NCI-H345 (cell line): ENCODE measurements at places on chromosomes 7 and 10.

DNA sequence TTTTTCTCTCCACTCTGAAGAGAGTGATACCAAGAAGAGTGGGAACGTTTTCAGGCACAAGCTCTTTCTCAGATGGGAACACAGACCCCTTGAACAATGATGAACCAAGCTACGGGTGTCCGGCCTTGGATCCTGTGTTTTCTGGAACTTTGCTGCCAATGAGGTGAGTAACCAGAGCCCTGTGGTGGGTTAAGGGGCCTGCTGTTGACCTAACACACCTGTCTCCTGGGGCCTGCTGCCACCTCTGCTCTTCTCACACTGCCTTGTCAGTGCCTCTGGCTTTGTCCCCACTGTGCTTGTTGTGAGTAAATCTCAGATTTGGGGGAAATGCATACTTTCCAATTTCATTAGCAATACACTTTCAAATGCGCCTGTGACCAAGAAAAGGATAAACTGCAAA is 1.4 kb upstream of the PKD1L1 start:
- no peak for DNase-seq

DNA sequence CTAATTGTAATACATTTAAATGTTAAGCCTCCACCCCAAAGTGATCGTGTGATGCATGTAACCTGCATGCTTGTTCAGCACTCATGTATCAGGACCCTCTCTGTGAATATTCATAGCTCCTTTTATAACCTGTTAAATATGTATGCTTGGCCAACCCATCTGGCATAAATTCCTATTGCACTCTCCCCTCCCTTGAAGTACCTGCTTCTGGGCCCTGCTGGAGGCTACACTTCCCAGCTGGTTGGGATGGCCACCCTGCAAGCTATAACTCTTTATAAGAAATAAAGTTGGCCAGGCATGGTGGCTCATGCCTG is 149.7 kb downstream of the SH2D4B start:
- DNase-seq, result no peak

DNA sequence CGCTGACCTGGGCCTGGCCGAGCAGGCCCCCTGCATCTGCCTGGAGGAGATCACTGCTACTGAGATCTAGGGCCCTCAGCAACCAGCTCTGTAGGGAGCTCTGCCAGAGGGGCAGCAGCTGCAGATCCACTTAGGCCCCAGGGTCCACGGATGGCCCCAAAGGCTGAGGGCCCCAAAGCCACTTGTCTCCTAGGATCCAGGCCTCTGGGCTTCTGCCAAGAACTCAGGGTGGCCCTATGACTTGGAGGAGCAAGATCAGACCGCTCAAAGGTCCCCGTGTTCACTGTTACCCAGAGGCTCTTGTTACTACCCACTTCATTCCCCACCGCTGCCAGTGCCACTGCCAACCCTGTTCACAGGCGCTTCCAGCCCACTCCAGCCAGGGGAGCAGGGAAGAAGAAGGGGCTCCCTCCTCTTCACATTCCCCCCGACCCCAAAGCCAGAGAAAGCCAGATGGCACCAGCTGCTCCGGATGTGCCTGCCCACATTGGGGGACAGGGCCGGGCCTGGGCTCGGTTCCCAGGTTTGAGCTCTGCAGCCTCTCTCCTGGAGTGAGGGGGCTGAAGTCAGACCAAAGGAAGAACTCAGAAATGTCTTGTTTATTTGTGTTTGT is 7.6 kb downstream of the LZTS2 start:
- no peak for DNase-seq

GRCh38 chr7:70545214-70545613 is 586.7 kb upstream of the GALNT17 start:
- no peak for DNase-seq

DNA sequence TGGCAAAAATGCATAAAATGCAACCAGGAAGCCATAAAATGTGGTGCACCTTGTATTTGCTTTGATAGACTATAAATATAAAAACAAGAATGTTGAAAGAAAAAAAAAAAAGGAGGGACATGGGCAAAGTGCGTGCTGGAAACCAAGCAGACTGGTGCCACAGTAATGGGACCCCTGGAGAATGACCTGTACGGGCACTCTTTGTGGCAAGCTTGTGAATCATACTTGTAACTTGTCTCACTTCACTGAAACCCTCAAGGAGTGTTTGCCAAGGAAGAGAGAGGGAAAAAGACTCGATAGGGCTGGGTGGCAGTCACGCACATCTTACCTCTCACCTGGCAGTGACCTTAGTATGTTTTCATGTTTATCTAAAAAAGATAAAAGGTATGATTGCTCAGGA is 1183.6 kb downstream of the GATA3 start:
- no peak for DNase-seq

- DNase-seq, result no peak
Measured at GRCh38 chr7:24102988-24103387, 181.0 kb upstream of the NPY start.

DNA sequence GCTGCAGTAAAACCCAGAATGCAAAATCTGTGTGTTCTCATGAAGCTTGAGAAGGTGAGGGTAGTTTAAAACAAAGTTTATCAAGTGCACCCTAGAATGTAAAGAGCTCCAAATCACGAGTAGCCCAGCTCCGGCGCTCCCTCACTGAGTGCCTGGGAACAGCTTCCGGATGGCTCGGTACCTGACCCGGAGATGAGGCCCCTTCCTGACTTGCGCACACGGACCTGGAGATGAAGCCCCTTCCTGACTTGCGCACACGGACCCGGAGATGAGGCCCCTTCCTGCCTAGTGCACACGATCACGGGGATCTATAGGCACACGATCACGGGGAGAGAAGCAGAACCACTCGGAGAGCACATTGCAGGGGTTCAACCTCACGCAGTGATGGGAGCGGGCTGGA is 322.1 kb upstream of the RNF32 start:
- DNase-seq, result no peak

GRCh38 chr7:55549457-55549856 is 22.8 kb downstream of the VOPP1 start:
- DNase-seq, result no peak

DNA sequence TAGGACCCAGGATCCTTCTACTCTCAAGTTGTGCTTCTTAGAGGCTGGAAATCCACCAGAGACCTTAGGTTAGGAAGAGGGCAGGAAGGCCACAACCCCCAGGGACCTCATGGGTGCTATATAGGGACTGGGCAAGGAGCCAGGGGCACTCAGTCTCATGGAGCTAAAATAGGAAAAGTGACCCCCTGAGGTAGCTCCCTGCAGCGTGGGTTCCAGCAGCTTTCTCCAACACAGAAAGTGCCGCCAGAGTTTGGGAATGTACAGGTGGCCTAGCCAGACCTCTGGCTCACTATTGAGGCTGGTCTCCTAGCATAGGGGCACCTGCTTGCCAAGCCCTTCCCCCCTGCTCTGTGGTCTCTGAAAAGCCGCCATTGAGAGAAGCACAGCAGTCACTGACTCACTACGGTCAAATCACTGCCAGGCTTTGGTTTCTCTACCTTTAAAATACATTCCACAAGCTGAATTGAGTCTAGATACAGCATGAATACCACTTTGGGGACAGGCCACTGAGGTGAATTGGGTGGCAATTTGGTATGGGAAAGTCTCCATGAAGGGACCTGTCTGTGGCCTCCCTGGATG is 333.2 kb upstream of the PODXL start:
- no peak for DNase-seq

GRCh38 chr7:771234-772004 is 44.3 kb upstream of the PRKAR1B start:
- DNase-seq, result no peak

- DNase-seq, result no peak
Measured at GRCh38 chr7:90212149-90212495, 582 bp downstream of the STEAP2 start.
